OCI-LY7 (cell line): ENCODE measurements at places on chromosomes 16 and 17. TPM values are rescaled to one million over a fixed set of nuclear protein-coding genes. Genes with fewer than 3 reads are reported as not detected.

KRTAP4-7 gene
- not detected in 2 replicates for total RNA-seq

SCNN1G gene
- total RNA-seq: not detected in 2 replicates

UTS2R gene
- 34.9 and 36.3 TPM in 2 replicates for total RNA-seq

NPIPB13 gene
- 50.5 and 51.4 TPM in 2 replicates for total RNA-seq

DNA sequence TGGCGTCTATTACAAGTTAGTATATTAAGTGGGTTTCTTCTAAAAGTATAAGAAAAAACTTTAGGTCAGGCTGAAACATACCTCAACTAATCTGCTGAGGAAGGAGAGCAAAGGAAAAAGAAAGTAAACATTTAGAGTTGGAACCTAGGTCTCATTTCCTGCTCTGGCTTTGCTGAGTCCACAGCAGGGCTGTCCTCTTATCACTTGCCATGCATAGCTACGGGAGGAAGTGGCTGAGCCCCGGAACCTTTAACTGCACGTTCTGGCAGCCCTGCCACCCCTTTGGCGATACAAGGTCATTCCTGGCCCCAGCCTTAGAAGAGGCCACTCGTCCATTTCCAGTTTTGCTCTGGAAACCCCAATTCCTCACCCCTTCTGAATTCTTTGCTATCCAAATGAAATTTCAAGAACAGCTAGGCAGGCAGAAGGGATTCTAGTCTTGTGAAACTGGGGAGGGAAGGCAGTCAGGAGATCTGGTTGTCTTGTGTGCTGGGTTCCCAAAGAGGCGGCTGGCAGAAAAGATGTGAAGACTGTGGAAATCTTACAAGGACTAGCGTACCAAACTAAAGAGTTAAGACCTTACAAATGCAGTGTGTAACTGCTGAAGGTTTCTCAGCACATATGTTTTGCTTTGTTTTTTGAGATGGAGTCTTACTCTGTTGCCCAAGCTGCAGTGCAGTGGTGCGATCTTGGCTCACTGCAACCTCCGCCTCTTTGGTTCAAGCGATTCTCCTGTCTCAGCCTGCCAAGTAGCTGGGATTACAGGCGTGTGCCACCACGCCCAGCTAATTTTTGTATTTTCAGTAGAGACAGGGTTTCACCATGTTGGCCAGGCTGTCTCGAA lies 19.1 kb downstream of the WIPI1 start:
- peak; percentile 87 for DNase-seq

GRCh38 chr17:74682471-74683190 lies 30.1 kb downstream of the CD300LF start:
- DNase-seq: no peak

- no peak for DNase-seq
These were observed 275.0 kb upstream of the DYNLRB2 start for GRCh38 chr16:80265624-80266306.

GRCh38 chr17:71703701-71704100 lies 417.1 kb upstream of the SOX9 start:
- no peak for DNase-seq

- no peak for DNase-seq
These were observed 224.7 kb upstream of the IRX3 start for GRCh38 chr16:54511222-54511731.

GRCh38 chr17:4427505-4427904 lies 6.2 kb upstream of the SPNS3 start:
- DNase-seq: peak; percentile 54

DNA sequence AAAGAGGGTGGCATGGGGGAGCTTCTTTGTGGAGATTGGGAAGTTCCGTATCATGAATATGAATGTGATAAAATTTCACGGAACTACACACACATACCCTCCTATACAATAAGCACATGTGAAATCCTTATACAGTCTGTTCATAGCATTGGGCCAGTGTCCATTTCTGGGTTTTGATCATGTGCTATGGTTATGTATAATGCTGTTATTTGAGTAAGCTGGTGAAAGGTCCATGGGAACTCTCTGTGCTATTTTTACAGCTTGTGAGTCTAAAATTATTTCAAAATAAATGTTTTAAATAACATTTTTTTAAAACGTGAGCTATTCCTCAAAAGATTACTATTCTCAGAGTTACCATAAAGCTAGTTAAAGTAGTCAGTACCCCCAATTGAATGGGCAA lies 205.2 kb upstream of the CACNG5 start:
- no peak for DNase-seq

- no peak for DNase-seq
These were observed 85.0 kb downstream of the CHD9NB start for GRCh38 chr16:52967744-52968143.

DNA sequence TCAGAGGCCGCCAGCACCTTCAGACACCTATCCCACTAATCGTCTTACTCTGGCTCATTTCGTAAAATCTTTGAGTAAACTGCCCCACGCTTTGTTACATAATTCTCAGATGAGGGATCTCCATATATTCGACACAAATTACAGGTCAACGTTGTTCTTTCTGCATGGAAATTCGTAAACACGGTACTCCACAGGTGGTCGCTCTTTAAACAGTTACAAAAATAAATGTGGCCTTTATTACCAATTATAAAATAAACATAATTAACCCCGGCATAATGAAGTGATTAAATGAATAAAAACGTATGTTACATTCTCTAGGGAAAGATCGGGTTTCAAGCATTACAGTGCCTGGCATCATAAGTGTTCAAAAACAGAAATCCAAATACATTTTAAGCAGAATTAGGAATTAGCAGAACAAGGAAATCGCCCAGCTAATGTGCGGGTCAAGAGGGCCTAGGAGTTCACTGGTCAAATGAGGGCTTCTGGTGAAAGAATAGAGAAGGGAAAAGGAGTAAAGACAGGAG lies 943 bp upstream of the PIP4K2B start:
- DNase-seq: no peak

DNA sequence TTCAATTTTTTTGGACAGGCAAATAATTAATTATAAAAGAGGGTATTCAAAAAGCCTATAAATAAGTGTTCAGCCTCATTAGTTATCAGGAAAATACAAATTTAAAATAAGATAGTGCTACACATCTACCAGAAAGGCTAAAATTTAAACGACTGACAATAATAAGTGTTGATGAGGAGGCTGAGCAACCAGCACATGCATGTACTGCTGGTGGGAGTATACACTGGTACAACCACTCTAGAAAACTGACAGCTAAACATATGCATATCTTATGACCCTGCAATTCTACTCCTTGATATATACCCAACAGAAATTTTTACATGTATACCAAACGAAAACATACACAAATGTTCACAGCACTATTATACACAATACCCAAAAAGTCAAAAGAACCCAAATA lies 27.1 kb downstream of the XPO6 start:
- DNase-seq: no peak

- DNase-seq: no peak
These were observed 24.9 kb downstream of the MPP3 start for GRCh38 chr17:43808076-43808475.
